ENCODE measurements at places on chromosomes 12 and 14. TPM values are rescaled to one million over a fixed set of nuclear protein-coding genes. Genes with fewer than 3 reads are reported as not detected.
A peak's percentile ranks its signal among the peaks of the same experiment; 100 is the strongest.

The POTEM gene
- 0.10 TPM for total RNA-seq

The KRT75 gene
- total RNA-seq, result not detected

- no peak for DNase-seq
Measured at GRCh38 chr12:94427501-94428381, 31.9 kb downstream of the CEP83 start.

DNA sequence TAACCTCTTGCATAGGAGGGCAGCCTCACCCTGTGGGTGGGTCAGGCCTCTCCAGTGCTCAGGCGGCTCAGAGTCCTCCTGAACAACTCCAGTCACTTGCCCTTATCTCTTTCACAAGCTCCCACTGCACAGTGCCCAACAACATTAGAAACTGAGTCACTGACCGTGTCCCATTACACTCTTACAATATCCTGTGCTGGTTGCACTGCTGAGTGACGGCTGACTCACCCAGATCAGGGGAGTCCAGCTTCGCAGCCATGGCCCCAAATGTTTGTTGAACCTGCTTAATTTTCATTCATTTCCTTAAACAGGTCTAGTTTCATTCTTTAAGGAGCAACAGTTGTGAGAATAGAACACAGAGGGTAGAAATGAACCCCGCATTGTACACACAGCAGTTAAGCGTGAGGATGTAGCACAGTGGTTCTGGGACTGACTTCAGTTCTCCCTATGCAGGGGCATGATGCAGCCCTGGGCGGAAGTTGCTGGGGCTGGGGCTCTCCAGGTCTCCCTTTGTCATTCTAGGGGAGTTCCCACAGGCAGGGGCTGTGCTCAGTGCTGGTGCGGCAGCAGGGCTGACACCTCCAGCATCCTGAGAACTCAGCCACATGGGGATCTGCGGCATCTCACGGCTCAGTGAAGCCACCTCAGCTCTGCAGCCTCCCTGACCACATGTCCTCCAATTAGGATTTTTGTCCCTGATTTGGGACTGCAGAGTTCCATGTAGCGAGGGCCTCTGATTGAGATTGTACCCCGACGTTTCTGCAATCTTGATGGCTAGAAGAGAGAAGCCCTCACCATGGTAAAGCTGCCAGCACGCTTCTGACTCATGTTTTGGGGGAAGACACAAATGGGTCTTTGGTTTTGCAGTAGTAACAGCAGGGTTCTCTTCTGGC lies 16.1 kb downstream of the GPR68 start:
- DNase-seq, result peak; percentile 88

GRCh38 chr12:59940631-59941342 lies 345.0 kb downstream of the SLC16A7 start:
- DNase-seq, result no peak

The NAV3 gene
- total RNA-seq, result 59.7 TPM

DNA sequence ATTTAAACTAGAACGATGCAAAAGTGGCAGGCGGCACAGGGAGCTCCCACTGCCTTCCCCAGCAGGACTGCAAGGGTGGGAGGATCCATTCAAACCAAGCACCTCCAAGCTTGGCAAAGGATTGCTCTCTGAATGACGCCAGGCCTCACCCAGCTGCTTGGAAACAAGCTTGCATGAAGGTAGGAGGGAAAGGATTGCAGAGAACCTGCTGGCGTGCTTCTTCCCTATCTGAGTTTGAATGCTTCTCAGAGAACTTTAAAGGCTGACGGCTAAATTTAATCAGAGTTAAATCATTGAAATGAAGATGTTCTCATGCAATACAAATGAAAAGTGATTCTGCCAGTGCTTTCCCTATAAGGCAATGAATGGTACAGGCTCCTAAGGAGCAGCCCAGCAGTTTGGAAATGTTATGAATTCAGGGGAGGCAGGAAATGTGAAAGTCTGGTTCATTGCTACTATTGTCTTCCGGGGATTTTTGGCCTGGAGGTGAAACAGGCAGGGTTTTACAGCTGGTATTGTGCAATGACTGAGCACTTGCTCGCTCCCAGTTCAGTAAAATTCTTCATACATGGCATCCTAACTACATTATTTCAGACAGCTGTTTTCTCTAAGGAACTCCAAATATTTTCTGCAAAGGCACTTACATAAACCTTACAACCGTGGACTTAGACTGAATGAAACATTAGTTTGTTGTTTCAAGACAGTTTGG lies 31.9 kb upstream of the DUSP6 start:
- peak; percentile 49 for DNase-seq

The RNU4-1 gene
- total RNA-seq, result not detected

The KCNA5 gene
- total RNA-seq, result not detected

- DNase-seq, result peak; percentile 42
Measured at GRCh38 chr12:12718853-12719252, 1.7 kb downstream of the CDKN1B start.

DNA sequence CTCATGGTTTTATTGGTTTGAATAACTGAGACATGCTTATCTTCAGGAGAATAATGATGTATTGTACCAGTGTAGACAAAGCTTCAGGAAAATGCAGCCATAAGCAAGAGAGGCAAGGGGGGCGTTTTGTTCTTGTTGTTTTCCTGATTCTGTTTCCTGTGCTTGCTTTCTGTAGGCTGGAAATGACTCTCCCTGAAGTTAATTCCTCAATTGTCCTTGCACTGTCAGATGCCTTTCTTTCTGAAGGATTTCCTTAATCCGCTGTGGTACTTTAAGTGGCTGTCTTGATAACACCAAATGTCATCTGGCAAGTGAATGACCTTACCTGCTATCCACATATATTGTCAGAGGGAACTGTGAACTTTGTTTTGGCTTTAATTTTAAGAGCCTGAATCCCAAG lies 220.0 kb downstream of the NEDD1 start:
- no peak for DNase-seq

The MIPOL1 gene
- total RNA-seq, result 7.7 TPM

GRCh38 chr12:48999371-49000131 lies at the start of gene DDN:
Gene DDN (minus strand): TSS chr12:48999375. CDS start chr12:48999287, 88 bp downstream.
- DNase-seq, result no peak

The RPGRIP1 gene
- not detected for total RNA-seq

The LRRC23 gene
- 3.5 TPM for total RNA-seq

DNA sequence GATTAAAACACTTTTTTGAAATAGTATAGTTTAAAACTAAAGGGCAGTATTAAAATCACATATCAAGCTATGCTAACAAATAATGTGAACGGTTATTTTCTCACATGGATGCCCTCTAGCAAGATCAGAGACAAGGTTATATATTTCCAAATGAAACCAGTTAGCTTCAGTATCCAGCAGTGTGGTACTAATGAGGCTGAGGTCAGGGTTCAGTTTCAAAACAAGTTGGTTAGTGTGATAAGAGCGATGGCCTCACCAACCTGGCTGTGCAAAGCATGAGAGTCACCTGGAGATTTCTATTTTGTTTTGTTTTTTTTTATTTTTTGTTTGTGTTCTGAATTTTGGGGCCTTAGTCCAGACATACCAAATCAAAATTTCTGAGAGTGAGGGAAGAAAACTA lies 352.2 kb upstream of the KITLG start:
- no peak for DNase-seq

The PZP gene
- not detected for total RNA-seq

GRCh38 chr14:29911810-29912209 lies 15.8 kb downstream of the PRKD1 start:
- DNase-seq, result no peak

DNA sequence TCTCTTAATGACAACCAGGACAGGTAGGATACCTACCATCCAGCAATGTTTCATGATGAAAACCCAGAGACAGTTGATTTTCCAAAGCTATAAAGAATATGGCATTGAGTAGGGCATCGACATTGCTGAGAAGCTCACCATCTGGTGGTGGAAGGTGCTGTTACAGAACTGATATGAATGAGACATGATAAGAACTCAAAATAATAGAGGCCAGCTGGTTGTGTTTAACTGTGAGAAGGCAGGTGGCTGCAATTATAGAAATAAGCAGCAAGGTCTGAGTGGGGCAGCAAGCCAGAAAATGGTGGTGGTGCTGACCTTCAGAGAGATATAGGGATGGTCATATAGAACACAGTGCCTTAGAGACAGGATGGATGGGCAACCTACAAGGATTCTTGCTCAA lies 449.7 kb downstream of the BTG1 start:
- DNase-seq, result no peak

DNA sequence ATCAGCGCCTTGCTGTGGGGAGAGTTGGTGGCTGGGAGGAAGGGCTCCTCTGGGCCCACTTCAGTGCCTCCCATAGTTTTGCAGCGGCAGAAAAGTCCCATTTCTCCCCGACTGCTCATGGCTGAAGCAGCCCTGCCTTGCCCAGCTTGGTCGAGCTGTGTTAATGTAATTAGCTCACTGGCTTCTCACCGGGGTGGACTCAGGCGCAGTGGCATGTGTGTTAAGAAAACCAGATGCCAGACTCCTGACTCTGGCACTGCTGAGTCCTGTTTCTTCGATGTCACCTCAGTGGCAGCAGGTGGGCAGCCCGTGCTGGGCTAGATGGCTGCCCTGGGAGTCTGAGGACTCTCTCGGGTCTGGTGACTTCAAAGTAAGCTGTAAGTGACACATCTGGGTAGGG lies 47.4 kb downstream of the CHST11 start:
- no peak for DNase-seq

- no peak for DNase-seq
Measured at GRCh38 chr14:38505221-38505972, 249.5 kb upstream of the CLEC14A start.

DNA sequence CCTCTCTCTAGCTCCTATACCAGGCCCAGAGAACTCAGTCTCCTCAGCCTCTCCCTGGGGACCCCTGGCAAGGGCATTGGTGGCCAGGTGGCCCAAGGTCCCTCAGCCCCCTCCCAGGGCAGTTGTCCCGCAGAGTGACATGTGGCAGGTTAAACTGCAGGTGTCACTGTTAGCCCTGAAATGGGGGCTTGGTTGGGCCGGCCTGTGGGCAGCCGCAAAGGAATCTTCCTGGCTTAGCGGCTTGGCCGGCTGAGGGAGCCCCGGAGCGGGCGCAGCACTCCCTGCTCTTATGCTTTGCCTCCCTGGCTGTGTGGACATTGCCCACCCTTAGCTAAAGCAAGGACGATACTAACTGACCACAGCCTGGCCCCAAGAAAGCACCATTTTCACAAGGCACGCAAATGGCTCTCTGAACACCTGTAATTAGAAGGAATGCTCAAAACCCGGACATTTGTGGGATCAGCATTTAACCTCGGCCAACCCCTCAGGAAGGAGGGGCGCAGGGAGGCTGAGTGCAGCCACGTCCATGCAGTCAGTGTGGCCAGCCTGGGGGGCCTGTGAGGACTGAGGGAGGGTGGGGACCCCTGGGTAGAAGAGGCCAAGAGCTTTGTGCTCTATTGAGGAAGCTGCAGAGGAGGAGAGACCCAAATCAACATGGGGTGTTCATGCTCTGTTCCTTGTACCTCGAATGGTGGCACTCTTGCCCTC lies 82.2 kb downstream of the PAPOLA start:
- DNase-seq, result peak; percentile 69

- no peak for DNase-seq
Measured at GRCh38 chr14:30450631-30451545, 108.1 kb upstream of the G2E3 start.

The CRACR2A gene
- total RNA-seq, result 29.8 TPM

The SLC10A1 gene
- total RNA-seq, result not detected

DNA sequence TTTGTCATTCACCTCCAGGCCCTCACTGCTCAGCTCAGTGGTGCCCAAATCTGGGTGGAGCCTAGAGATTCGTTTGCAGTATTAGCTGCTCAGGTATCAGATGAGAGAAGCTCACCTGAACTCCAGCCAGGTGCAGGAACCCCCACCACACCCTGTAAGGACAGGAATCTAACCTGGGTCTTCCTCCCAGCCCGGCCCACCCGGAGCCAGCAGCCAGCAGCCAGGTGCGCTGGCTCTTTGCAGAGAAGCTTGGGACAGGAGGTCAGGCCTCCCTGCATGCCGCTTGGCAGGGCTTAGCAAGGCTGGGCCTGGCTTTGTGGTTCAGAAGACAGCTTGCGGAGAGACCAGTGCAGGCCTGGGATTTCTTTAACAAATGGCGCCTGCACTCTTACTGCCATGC lies 125.6 kb upstream of the MYL2 start:
- no peak for DNase-seq

DNA sequence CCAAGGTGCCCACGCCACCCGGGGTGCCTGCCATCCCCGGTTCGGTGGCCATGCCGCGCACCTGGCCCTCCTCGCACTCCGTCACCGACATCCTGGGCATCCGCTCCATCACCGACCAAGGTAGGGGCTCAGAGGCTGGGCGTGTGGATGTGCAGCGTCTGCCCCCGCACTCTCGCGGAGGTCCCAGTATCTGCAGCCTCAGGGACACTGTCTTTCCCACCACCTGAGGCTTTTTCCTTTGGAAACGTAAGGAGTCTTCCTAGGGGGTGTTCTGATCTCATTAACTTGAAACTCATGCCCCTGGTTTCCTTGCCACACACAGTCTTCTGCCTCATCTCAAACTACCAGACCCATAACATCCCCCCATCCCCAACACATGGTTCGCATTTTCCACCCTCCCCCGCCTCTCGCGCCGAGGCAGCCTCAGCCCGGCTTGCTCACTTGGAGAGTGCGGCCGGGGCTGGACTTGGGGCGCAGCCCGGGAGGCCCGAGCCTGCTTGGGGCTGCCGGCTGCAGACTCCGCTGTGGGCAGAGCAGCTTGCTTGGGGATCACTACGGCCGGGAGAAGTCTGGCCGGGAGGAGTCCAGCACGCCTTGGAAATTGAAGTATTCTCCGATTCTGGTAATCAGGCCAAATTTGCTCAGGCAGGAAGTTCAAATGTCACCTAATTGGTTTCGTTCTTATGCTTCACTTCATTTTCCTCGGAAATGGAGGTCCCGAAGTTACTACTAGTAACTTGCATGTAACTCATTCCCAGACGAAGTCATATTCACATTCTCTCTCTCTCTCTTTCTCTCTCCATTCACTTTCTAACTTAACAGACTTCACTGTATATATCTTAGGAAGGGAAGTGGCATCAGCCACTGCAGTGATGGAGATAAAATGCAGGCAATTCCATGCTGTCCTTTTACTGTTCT lies 2.0 kb downstream of the PAX9 start:
- peak; percentile 18 for DNase-seq

DNA sequence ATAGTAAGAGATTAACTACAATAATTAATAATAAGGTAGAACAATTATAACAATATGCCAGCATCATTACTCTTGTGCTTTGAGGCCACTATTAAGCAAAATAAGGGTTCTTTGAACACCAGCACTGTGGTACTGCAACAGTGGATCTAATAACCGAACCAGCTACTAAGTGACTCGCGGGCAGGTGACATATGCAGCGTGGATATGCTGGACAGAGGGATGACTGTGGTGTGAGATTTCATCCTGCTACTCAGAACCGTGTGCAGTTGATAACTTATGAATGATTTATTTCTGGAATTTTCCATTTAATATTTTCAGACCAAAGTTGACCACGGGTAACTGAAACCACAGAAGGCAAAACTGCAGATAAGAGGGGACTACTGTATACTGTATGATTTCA lies 34.4 kb downstream of the BMAL2 start:
- no peak for DNase-seq

DNA sequence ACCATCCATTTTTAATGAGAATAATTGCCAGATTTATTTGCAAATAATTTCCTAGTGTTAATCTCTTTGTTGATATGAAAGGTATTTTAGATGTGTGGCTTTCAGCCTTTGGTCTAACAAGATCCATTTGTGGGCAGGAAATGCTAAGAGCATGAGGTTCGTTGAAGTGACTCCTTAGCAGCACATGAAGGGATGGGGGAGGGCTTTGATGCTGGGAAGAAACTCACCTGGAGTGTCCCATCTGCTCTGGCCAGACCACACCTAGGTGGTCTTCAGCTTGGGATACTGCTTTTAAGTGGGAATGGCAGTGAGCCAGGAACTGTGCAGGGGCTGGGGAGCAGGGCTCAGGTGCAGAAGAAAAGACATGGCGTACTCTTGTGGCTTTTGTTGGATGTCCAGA lies 13.6 kb downstream of the SFSWAP start:
- no peak for DNase-seq

All from HT1080 (cell line).